ENCODE measurements at places on chromosomes 5 and 9.

GRCh38 chr5:141632650-141633049 lies 4.0 kb downstream of the HDAC3 start:
- DNase-seq, result no peak

DNA sequence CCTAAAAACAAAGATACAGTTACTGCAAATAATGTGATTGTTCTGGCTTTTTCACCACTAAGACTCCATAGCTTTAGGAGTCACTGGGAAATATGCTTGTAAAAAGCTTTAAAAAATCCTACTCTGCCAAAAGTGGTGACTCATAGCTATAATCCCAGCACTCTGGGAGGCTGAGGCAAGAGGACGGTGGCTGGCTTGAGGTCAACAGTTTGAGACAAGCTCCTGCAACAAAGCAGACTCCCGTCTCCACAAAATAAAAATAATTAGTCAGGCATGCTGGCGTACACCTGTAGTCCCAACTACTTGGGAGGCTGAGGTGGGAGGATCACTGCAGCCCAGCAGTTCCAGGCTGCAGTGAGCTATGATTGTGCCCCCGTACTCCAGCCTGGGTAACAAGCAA lies 406.4 kb downstream of the HTR1A start:
- no peak for DNase-seq

DNA sequence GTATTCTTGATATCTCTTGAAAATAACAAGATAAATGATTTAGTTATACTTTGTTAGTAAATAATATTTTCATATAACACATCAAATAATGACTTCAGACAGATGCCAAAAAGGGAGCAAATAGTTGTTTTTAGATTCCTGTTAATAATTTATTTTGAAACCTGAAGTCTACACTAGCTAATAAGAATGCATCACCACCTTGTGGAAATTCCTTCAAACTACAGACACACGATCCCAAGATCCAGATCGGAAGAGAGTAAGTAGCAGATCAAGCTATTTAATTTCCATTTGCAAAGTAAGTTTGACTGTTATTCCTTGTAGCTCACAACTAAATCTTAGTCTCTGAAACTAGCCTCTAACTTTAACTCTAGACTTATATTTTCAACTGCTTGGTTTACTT lies 35.5 kb upstream of the ISL1 start:
- no peak for DNase-seq

- DNase-seq, result no peak
Measured at GRCh38 chr5:119681734-119682133, 52.4 kb downstream of the FAM170A start.

DNA sequence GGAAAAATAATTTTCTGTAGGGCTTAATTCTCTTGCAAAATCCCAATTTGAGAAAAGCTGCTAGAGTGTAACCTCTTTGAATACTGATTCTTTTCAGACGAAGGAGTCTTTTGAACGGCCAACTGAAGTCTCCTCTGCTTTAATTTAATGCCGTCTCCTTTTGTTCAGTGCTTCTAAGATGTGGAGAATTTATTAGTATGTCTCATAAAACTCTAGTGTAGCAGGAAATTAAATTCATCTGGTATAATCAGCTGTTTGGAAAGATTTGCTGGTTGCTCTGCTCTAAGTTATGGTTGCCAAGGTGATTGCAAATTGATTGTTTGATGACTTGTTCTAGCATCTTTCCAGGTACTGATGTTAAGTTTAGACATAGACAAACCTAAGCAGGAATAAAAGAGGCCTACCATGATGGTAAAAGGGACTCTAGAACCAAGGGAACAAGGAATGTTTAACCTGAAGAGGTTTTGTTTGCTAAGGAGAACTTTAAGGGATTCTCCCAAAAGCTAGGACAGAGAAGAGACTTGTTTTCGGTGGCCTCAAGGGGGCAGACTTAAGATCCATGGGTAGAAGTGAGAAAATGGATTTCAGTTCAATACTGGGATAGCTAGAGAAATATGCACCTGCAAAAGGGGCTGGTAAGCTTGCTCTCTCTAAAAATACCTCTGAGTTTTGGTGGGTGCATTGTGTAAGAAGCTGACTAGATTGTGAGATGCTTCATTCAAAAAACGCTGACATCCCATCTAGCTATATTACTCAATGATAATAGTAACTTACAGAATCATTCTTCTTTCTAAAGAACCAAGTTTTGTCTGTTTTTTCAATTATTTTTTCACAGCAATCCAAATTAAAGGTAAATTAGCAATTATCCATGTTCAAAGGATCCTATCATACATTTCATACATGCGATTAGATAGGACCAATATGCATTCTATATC lies 5.7 kb upstream of the ADRB2 start:
- DNase-seq, result no peak

DNA sequence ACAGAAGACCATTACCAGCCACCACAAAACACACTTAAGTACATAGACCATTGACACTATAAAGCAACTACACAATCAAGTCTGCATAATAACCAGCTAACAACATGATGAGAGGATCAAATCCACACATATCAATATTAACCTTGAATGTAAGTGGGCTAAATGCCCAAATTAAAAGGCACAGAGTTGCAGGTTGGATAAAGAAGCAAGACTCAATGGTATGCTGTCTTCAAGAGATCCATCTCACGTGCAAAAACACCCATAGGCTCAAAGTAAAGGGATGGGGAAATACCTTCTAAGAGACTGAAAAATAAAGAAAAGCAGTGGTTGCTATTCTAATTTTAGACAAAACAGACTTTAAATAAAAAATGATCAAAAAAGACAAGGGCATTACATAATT lies 113.6 kb upstream of the CD180 start:
- DNase-seq, result no peak

- DNase-seq, result no peak
Measured at GRCh38 chr9:35795695-35796094, 4.3 kb downstream of the NPR2 start.

- no peak for DNase-seq
Measured at GRCh38 chr9:134704498-134704897, 62.9 kb downstream of the COL5A1 start.

- DNase-seq, result no peak
Measured at GRCh38 chr5:111997308-111997707, 240.3 kb upstream of the NREP start.

All from GM12892 (cell line).